Activated CD4-positive, alpha-beta T cell treated with anti-CD3 and anti-CD28 coated beads for 4 hours (primary cell): ENCODE measurements at places on chromosomes 6 and 20.

GRCh38 chr20:1825938-1826445 lies 69.2 kb upstream of the SIRPA start:
- DNase-seq = no peak

DNA sequence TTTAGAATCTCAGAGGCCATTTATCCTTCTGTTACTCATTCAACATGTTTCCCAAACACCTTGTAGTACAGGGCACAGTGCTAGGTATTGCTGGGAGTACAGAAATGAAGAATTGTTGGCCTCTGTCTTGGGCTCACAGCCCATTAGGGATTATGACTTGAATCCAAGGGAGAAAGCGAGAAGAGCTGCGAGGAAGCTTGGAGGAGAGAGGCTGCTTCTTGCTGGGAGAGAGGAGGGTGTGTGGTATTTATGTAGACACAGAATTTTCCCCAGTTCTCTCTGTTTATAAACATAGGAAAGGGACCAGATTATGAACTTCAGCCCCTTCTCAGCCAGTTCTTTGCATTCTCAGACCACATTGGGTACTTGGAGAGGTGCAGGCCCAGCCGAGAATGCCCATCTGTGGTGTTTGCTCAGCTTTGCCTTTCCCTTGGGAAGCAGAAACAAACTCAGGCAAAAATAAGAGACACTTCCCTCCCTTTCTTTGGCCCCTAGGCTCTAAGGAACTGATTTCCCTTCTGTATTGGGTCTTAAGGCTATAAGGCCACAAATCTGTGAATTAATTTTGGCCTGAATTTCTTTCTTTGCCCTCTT lies 17.9 kb downstream of the CHMP4B start:
- DNase-seq = no peak

- no peak for DNase-seq
These were observed 315.7 kb upstream of the EPHA7 start for GRCh38 chr6:93735099-93735498.

- DNase-seq = no peak
These were observed 71.5 kb downstream of the FILIP1 start for GRCh38 chr6:75422024-75422639.

GRCh38 chr20:20209684-20210083 lies 157.4 kb downstream of the CFAP61 start:
- DNase-seq = no peak

- no peak for DNase-seq
These were observed 55.1 kb downstream of the IL20RA start for GRCh38 chr6:136989571-136990241.

- DNase-seq = no peak
These were observed 329.8 kb upstream of the FLRT3 start for GRCh38 chr20:14667226-14667625.
